Neuronal stem cell (in vitro differentiated cells): ENCODE measurements at places on chromosomes 11 and 22.

GRCh38 chr11:112082729-112083128 is 3.8 kb downstream of the TIMM8B start:
- no peak for DNase-seq
- H3K27ac ChIP-seq = no peak overlapping the region
- H3K36me3 ChIP-seq = peaks cover 13% of the 10 kb centered on the region

DNA sequence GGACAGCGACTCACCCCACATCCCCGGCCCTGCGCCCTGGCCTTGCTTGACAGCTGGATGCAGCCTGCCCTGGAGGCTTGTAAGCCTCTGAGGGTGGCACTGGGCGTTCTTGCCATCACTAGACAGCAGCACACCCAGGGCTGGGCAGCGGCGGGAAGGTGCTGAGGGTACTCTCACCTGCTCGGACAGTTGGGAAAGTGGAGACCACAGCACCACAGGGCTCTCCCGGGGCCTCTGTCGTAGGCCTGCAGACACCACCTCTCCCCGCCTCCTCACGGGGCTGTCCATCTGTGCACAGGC is 18.8 kb upstream of the BRSK2 start:
- no peaks in the 10 kb centered on the region for H3K36me3 ChIP-seq
- no peak overlapping the region for H3K4me3 ChIP-seq
- H3K4me1 ChIP-seq = peaks cover 1% of the 10 kb centered on the region

DNA sequence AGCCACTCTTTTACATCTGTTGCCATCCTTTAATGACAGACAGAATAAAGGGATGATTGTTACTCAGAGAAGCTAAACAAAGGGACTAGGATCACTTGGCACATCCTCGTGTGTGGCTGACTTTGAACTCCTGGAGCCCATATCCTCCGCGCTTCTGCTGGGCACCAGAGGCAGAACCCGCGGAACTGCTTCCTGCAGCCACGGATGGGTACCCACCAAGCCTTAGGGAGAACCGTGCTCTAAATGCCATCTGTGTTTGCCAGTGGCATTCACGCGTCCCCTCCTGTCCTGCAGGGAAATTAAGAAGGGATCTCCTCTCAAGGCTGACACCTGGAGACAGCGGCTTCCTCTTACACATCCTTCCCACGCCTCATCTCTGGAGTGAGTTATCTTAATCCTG is 294.4 kb downstream of the NTM start:
- H3K27ac ChIP-seq = no peak overlapping the region
- H3K4me3 ChIP-seq = no peak overlapping the region
- H3K36me3 ChIP-seq = no peaks in the 10 kb centered on the region
- DNase-seq = no peak

DNA sequence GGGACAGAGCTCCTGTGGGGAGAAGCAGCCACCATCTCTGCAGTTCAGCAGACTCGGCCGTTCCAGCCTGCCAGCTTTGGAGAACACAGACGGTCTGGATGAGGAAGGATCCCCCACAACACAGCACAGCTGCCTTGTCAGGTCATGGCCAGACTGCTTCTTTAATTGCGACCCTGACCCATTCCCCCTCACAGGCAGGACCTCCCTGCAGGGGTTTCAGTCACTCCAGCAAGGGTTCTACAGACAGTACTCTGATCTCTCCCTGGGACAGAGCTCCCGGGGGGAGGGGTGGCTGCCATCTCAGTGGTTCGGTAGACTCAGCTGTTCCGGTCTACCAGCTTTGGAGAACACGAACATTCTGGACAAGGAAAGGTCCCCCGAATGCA is 173.5 kb downstream of the TTC28 start:
- no peaks in the 10 kb centered on the region for H3K36me3 ChIP-seq
- H3K27ac ChIP-seq = no peak overlapping the region
- peak overlapping the region; percentile 20 for H3K4me3 ChIP-seq
- H3K27me3 ChIP-seq = no peaks in the 10 kb centered on the region

DNA sequence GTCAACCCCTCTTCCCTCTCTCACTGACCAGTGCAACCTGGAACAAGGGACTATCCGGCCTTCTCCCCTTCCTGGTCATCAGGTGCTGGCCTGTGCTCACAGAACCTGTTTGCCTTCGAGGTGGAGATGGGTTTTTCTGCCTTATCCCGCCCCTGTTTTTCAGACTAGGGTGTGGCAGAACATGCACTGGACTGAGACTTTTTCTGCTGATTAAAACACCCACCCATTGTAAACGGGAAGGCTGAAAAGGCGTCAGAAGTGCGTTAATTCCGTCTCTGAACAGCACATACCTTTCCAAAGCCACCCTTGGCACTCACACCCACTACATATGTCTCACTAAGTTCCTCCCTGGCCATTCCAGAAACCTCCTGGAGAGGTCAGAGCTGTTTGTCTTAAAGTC is 4.4 kb upstream of the B3GNT6 start:
- peaks cover 2% of the 10 kb centered on the region for H3K4me1 ChIP-seq
- DNase-seq = no peak
- no peak overlapping the region for H3K4me3 ChIP-seq
- H3K27me3 ChIP-seq = peaks cover 3% of the 10 kb centered on the region
- no peak overlapping the region for H3K27ac ChIP-seq

- no peaks in the 10 kb centered on the region for H3K36me3 ChIP-seq
- DNase-seq = no peak
- no peak overlapping the region for H3K27ac ChIP-seq
- no peaks in the 10 kb centered on the region for H3K27me3 ChIP-seq
- no peaks in the 10 kb centered on the region for H3K4me1 ChIP-seq
Measured at GRCh38 chr11:86172894-86173293, 71.7 kb upstream of the EED start.

GRCh38 chr11:134976551-134976950 is 564.5 kb upstream of the B3GAT1 start:
- H3K4me1 ChIP-seq = peaks cover 5% of the 10 kb centered on the region
- H3K36me3 ChIP-seq = no peaks in the 10 kb centered on the region
- H3K27ac ChIP-seq = no peak overlapping the region
- DNase-seq = no peak

GRCh38 chr11:69004411-69005182 is 8.4 kb downstream of the MRGPRF start:
- H3K27ac ChIP-seq = no peak overlapping the region
- H3K4me3 ChIP-seq = no peak overlapping the region
- H3K4me1 ChIP-seq = peaks cover 8% of the 10 kb centered on the region

GRCh38 chr22:30212996-30213441 is 33.5 kb downstream of the LIF start:
- no peak overlapping the region for H3K27ac ChIP-seq
- H3K27me3 ChIP-seq = peaks cover 1% of the 10 kb centered on the region
- no peaks in the 10 kb centered on the region for H3K36me3 ChIP-seq
- no peak overlapping the region for H3K4me3 ChIP-seq
- H3K4me1 ChIP-seq = peaks cover 7% of the 10 kb centered on the region
